Fibroblast of skin of back (primary cell): ENCODE measurements at places on chromosomes 4 and X.

DNA sequence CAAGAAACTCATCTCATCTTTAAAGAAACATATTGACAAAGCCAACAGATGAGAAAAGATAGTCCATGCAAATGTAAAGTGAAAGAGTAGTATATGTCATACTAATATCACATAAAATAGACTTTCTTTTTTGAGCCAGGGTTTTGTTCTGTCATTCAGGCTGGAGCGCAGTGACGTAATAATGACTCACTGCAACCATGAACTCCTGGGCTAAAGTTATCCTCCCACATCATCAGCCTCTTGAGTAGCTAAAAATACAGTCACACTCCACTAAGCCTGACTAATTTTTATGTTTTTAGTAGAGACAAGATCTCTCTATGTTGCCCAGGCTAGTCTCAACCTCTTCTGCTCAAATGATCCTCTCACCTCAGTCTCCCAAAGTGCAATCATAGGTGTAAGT is 51.8 kb upstream of the TRAM1L1 start:
- DNase-seq = peak; percentile 84

DNA sequence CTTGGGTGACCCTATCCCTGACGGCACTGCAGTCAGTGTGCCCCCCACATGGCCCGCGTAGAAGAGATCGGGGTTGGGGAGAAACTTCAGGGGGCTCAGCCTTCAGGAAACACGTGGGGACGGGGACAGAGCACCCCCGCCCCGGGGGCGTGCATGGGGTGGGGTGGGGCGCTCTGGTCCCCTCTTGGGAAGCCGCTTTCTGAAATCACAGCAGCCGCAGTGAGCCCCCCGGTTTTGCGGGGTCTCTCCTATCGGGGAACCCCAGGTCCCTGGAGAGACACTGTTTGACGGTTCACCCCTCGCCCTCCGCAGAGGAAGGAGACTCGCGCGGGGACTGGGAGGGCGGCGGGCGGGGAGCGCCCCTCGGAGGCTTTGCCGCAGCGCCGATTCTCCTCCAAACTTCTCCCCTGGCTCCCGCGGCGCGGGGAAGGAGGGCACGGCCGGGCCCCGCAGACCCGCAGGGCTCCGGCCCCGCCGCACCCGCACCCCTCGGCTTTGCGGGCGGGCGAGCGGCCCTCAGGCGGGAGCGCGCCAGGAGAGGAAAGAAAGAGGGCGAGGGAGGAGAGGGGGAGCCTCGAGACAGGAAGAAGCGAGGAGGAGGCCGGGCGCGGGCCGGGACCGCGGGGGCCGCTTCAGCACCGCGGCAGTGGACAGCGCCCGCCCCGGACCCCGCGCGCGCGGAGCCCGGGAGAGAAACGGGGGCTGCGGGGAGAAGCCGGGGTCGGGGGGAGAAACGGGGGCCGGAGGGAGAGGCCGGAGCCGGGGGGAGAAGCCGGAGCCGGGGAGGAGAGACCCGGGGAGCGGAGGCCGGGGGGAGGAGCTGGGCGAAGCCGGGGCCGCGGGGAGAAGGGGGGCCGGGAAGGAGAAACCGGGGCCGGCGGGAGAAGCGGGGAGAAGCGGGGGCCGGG is 612 bp downstream of the CPLX1 start:
- DNase-seq = peak; percentile 27

- no peak for DNase-seq
Measured at GRCh38 chr4:168787801-168788595, 222.1 kb downstream of the CBR4 start.

DNA sequence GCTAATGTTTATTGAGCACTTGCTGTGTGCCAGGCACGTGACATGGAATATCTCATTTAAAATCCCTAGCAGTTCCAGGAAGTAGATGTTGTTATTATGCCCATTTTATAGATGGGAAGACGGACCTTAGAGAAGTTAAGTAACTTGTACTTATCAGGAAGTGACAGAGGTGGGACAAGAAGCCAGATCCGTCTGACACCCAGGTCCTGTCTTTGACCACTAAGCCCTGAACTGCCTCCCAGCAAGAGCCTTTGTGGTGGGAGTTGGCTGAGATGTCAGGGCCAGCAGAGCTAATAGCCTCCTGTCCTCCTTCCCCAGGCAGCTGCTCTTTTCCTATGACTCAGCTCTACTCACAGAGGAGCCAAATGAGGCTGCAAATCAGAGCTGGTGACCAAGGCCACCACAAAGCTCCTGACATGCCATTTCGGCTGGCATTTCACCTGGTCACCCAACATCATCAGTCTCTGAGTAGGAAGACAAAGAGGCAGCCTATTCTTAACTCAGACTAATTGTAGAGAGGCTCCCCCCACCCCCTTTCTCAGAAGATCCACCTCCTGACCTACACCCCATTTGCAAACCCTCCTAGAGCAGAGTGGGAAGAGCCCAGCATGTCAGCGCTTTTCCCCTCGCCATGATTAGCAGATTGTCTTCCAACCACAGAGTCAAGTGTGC is 175.1 kb upstream of the KIT start:
- DNase-seq = peak; percentile 66

GRCh38 chrX:71563921-71564320 is 14.3 kb upstream of the GCNA start:
- DNase-seq = no peak

GRCh38 chrX:155148724-155149537 is 67.3 kb upstream of the VBP1 start:
- DNase-seq = peak; percentile 13

DNA sequence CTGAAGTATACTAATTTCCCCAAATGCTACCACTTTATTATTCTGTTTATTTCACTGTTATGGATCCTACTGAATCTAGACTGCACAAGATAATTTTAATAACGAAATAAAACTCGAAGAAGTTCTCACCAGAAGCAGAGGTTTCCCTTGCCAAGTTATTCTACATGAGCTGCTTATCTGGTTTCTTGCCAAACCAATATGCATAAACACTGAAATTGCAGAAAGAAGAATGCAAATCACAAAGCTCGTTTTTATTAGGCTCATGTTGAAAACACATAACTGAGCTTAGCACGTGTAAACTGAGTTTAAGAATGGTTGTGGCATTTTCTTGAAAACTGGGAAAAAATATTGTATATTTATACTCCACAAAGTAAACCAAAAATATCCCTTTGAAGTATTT is 35.9 kb downstream of the GRID2 start:
- DNase-seq = no peak

DNA sequence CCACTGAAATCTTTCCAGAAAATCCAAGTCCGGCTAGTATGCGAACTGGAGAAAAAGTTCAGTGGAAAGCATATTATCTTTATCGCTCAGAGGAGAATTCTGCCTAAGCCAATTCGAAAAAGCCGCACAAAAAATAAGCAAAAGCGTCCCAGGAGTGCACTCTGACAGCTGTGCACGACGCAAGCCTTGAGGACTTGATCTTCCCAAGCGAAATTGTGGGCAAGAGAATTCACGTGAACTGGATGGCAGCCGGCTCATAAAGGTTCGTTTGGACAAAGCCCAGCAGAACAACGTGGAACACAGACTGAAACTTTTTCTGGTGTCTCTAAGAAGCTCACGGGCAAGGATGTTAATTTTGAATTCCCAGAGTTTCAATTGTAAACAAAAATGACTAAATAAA is 34.4 kb downstream of the STX18 start:
- no peak for DNase-seq

GRCh38 chr4:81030981-81031791 is 678 bp downstream of the BMP3 start:
- DNase-seq = peak; percentile 4
